ENCODE measurements at places on chromosomes 5 and 9.
A peak's percentile ranks its signal among the peaks of the same experiment; 100 is the strongest.

GRCh38 chr9:91939978-91940377, 10.1 kb downstream of the ROR2 start:
- DNase-seq = no peak

- DNase-seq = peak; percentile 53
These were observed 82.8 kb downstream of the COL5A1 start for GRCh38 chr9:134724202-134724911.

DNA sequence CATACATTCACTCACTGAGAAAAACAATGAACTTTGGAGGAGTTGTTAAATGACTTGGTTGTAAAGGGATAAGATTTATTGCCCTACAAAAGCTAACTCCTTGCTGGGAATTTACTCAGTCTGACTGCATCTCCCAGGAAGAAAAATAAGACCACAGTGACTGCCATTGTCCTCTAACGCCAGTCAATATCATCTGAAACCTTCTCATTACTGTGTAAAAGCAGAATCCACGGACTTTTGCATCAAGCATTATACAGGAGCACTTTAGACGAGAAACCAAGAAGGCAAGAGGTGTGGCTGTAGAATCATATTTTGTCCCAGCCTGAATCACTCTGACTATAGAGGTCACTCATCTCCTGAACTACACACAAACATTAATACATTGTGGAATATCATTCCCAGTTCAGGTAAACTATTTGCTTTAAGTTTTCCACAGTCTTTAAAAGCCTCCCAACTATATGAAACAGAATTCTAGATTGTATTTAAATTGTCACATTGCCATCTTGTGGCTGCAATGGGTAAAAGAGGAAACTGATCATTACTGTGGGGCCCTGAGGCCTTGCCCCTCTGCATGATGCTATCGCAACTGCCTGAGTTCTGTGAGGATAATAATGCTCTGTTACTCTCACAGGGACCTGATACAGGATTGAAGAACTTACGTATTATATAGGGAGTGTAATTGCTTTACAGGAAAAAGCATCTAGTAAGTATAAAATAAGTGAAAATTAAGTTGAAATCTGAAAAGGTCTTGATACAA, 142.9 kb downstream of the SLCO4C1 start:
- DNase-seq = no peak

- no peak for DNase-seq
These were observed 28.1 kb downstream of the SLC22A4 start for GRCh38 chr5:132322266-132322665.

DNA sequence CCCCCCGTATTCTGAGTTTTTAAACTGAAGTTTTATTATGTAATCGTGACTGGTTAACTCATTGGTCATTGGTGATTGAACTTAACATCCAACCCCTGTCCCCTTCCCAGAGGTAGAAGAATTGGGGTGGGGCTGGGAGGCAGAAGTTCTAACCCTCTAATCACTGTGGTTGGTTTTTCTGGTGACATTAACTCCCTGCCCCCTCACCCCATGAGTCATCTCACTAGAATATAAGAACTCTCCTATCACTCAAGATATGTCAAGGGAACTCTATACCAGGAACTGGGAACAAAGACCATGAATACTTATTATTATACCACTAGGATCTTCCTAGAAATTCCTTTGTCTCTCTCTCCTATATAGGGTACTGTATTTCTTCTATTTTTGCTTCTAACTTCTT, 52.3 kb upstream of the CAVIN4 start:
- DNase-seq = peak; percentile 23

DNA sequence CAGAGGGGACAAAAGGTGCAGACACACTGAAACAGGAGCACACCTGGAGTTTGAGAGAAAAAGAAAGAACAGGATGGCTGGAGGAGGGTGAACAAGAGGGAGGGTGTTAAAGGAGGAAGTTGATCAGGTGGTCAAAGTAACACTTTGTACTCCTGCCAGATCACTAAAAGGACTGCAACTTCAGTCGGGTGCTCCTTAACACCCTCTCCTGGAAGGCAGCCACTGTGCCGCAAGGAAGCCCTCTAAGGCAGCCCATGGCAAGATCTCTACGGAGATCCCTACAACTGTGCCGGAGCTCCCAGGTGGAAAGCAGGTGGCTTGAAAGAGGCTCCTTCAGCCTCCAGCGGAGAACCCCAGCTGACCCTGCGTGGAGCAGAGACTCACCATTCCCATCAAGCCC, 124.4 kb upstream of the MSX2 start:
- DNase-seq = no peak

DNA sequence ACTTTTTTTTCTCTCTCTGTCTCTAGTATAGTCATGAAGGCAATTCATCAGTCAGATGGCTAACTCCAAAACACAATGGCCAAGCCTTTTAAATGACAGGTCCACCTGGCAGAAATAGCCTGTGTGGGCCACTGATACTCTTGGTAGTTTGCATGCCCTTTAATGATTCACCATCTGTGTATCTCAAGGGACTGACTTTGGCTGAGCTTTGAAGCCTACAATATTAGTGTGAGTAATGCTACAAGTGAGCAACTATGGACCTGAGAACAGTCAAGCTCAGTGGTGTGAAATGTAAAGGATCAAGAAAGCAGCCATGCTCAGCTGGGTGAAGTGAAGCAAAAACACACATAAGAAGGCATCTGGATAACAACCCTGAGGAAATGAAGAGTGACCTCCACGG, 506.9 kb downstream of the TLE1 start:
- peak; percentile 61 for DNase-seq

GRCh38 chr5:150396267-150396666, 16.4 kb downstream of the CD74 start:
- no peak for DNase-seq

GRCh38 chr9:34796924-34797323, 87.0 kb upstream of the CCL21 start:
- DNase-seq = no peak

- DNase-seq = no peak
These were observed 6.8 kb downstream of the IPPK start for GRCh38 chr9:92663126-92663525.

DNA sequence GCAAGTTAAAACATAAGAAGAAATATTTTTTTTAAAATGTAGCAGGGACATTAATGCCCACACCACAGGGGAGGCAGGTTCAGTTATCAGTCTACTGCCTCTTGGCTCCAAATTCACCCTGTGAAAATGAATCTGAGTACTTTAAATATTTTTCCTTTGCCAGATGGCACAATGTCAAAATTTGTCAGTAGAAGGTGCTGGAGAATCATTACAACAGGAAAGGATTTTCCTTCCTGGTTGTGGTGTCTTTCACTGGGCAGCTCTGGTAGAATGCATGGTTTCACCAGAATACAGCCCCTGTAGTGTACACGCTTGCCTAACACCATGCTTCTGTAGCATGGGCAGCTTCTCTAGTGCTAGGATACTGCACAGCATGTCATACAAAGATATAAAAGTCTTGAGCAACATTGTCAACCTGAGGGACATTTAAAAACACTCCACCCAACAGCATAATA, 9.7 kb upstream of the SREK1 start:
- peak; percentile 14 for DNase-seq

- DNase-seq = no peak
These were observed 179.0 kb upstream of the PPP1R26 start for GRCh38 chr9:135300346-135301141.

- peak; percentile 60 for DNase-seq
These were observed 133.1 kb downstream of the GABBR2 start for GRCh38 chr9:98575379-98576346.

DNA sequence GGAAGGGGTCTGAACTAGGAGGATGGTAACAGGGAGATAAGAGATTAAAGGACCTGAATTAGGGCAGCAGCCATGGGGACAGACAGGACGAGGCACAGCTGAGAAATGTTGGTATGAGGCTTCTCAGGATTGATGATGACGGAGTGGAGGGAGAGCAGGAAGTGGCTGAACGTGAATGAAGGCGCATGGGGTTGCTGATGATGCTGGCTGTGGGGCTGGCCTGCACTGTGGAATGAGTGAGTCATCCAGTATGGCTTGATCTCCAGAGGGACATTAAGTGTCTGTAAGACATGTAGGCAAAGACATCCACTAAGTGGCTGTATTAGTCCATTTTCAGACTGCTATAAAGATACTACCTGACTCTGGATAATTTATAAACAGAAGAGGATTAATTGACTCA, 256.4 kb downstream of the ICE1 start:
- DNase-seq = no peak

- DNase-seq = no peak
These were observed 197.4 kb upstream of the ISL1 start for GRCh38 chr5:51185850-51186329.

- no peak for DNase-seq
These were observed 257.9 kb upstream of the ANKRD55 start for GRCh38 chr5:56490971-56491468.

- peak; percentile 23 for DNase-seq
These were observed 37.9 kb downstream of the GLRA1 start for GRCh38 chr5:151886546-151887275.

DNA sequence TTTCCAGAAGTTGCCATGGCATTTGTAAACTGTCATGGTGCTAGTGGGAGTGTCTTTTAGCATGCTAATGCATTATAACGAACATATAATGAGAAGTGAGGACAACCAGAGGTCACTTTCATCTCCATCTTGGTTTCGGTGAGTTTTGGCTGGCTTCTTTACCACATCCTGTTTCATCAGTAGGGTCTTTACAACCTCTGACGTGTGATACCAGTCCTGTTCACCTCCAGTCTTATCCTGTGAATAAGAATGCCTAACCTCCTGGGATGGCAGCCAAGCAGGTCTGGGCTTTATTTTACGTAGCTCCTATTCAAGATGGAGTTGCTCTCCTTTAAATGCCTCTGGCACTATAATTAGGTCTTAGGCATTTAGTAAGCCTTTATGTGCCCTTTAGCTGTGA, 20.4 kb upstream of the RFK start:
- DNase-seq = peak; percentile 29

Measured in fibroblast of skin of right biceps (primary cell).